Subcutaneous adipose tissue (tissue), 4 donors: ENCODE measurements at places on chromosomes 4 and X. TPM values are rescaled to one million over a fixed set of nuclear protein-coding genes. Genes with fewer than 3 reads are reported as not detected.

CSAG3 gene
- total RNA-seq: not detected

ZNF674 gene
- 2.9 TPM for total RNA-seq

AADAT gene
- total RNA-seq: 4.1 TPM

LAGE3 gene
- total RNA-seq: 17.0 TPM

LRRC66 gene
- total RNA-seq: 1.3 TPM

PABPC5 gene
- total RNA-seq: 4.2 TPM

AMOT gene
- 26.0 TPM for total RNA-seq

REELD1 gene
- total RNA-seq: not detected

BTK gene
- total RNA-seq: 45.7 TPM

PRRG1 gene
- total RNA-seq: 21.9 TPM

USP17L28 gene
- not detected for total RNA-seq

JADE3 gene
- 8.2 TPM for total RNA-seq

TMEM184C gene
- 14.5 TPM for total RNA-seq

DCX gene
- total RNA-seq: not detected

INTU gene
- 3.6 TPM for total RNA-seq

ZAR1 gene
- total RNA-seq: not detected

POLN gene
- 2.6 TPM for total RNA-seq

TAF7L gene
- total RNA-seq: not detected

CYSLTR1 gene
- 5.7 TPM for total RNA-seq

ACOX3 gene
- total RNA-seq: 33.7 TPM

STATH gene
- not detected for total RNA-seq
